ENCODE measurements at places on chromosomes 7 and 10.

GRCh38 chr10:108465871-108466641, 1301.5 kb upstream of the SORCS1 start:
- DNase-seq: peak; percentile 27

- DNase-seq: no peak
These were observed 8.4 kb upstream of the IFIT1B start for GRCh38 chr10:89369156-89370105.

DNA sequence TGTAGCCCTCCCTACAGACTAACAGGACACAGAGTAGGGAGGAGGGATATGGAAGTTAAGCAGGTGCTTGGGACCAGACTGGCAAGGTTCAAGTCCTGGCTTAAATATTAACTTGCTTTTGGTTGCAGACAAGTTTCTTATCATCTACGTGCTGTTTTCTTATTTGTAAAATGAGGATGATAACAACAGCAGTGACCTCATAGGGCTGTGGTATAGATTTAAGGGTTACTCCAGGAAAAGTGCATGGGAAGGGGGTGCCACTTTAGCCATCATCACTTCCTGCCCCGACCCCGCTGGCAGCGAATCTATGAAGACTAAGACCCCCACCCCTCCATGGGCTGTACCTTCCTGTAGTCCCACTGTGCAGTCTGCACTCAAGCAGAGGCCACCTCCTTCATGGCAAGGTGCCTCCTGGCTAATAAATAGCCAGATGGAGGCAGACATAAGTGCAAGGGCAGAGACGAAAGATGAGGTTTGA, 250.2 kb downstream of the COBL start:
- no peak for DNase-seq

- no peak for DNase-seq
These were observed 41.8 kb upstream of the WNT16 start for GRCh38 chr7:121286742-121287734.

DNA sequence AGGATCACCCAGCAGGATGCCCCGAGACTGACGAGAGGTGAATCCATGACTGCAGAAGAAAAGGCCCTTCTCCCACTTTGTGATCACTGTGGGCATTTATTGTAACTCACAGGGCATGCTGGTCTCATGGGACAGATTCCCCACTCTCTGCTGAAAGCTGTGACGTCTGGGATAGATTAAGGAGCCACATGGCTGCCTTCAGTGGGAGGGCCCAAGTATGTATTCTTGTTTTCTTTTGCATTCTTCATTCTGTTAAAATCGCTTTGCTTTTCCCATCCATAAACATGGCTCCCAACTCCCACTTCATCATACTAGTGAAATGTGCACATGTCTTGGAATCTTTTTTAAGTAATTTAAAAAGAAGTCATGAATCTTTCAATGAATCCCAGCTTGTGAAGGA, 67.2 kb downstream of the FAM107B start:
- DNase-seq: no peak

GRCh38 chr10:44913350-44914081, 2.4 kb downstream of the TMEM72 start:
- no peak for DNase-seq

GRCh38 chr7:133481676-133482075, 228.8 kb downstream of the EXOC4 start:
- no peak for DNase-seq

DNA sequence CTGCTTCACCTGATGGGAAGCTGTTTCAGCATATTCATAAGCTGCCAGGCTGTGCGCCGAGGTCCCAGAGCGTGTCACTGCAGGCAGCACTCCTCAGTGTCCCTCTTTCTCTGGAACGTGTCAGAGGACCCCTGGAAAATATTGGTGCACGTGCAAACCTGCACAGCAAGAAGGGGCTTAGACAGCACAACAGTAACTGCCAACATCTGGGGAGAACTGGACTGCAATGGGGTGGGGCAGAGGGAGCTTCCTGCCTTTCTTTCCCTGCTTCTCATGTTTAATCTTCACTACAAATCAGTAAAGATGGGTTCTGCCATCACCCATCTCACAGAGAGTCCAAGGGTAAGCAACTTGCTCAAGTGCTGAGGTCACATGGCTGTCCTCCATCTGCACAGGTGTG, 86.5 kb upstream of the GPR26 start:
- no peak for DNase-seq

DNA sequence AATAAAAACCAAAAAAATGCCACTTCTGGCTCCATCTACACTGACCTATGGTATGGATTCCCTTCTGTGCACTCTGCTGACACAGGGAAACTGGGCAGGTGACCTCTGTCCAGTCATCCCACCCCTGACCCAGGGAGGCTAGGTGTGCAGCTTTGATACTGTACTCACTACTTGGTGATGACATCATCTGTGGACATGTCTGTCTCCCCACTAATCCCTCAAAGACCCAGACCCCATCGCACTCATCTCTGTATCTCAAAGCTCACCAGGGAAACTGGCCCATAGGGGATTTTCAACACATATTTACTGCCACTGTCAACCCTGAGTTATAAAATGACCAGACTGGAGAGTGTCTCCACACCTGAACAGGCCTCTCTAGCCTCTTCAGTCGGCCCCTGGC, 10.6 kb downstream of the SGMS1 start:
- DNase-seq: no peak

DNA sequence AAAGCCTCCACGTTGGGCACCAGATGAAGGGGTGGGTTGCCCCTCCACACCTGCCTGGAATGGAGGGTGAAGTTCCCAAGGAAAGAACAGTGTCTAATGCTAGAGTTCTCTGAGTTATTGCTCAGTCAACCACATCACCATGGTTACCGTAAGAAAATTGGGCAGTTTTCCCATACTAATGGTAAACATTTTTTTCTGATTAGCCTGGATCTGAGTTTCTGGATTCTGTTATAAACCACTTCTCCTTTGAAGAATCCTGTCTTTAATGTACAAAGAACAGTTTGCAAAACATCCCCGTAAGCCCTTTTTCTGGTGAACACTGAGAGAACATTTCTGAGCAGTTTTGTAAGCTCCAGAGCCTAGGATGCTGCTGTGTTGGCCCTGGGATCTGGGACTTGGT, 45.5 kb downstream of the ABCC2 start:
- no peak for DNase-seq

All from dorsolateral prefrontal cortex (tissue), 122 donors.